ENCODE measurements at places on chromosomes 5 and 9.
A peak's percentile ranks its signal among the peaks of the same experiment; 100 is the strongest.

- DNase-seq, result peak; percentile 11
These were observed 379.1 kb downstream of the DMRT2 start for GRCh38 chr9:1429297-1429696.

DNA sequence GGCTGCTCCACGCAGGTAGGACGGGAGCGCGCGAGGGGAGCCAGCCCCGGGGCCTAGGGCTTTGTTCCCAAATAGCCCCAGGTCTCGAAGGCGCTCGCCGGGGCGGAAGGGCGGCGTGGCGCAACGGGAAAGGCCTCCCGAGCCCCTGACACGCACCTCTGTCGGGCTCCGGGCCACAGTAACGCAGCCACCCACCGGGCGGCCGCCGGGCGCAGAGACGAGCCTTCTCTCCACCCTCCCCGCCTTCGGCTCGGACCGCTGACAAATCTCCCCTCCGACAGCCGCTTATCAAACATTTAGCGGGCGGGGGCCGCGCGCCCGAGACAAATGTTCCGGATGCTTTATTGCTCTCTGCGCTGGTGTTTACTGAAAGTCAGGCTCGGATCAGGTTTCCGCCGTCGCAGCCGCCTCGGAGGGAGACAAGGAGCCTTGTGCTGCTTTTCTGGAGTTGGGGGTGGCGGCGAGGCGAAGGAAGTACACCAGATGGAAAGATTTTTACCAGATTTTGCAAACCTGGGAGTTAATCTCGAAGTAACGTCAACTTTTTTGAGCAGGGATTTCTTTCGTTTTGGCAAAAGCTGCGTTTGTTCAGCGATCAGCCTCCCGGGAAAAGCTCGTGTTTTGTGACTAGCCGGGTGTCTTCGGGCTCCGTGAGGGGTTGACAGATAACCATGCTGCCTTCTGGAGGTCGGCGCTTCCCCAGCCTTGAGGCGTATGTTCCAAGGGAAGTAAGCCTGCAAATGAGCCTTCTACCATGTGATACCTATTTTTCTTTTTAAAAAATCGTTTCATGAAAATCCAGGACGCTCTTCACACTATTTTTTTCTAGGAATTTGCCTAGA is 950 bp downstream of the RGMB start:
- DNase-seq, result peak; percentile 65

GRCh38 chr9:112884721-112885120 is 6.0 kb downstream of the SLC46A2 start:
- no peak for DNase-seq

GRCh38 chr5:1007681-1008450 is 736 bp upstream of the NKD2 start:
- DNase-seq, result no peak

- peak; percentile 27 for DNase-seq
These were observed 861 bp downstream of the NTRK2 start for GRCh38 chr9:84670138-84671041.

- DNase-seq, result peak; percentile 32
These were observed 26.4 kb downstream of the ERAP1 start for GRCh38 chr5:96781031-96781971.

- DNase-seq, result peak; percentile 96
These were observed 117.2 kb upstream of the TBCA start for GRCh38 chr5:77893225-77893860.

DNA sequence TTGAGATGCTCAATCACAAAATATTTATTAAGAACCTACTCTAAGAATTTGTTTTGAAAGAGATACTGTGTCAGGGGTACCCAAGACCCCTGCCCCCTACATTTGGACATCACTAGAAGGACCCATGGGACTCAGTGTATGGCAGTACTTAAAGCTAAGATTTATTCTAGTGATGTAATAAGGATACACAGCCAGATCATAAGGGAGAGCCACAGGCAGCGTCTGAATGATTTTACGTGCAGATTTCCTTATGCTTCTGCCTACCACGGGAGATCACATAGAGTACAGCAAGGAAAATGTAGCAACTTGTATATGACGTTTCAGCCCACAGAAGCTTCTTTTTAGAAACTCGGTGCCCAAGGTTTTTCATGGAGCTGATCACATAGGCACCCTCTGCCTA is 172.9 kb downstream of the DEPDC1B start:
- no peak for DNase-seq

DNA sequence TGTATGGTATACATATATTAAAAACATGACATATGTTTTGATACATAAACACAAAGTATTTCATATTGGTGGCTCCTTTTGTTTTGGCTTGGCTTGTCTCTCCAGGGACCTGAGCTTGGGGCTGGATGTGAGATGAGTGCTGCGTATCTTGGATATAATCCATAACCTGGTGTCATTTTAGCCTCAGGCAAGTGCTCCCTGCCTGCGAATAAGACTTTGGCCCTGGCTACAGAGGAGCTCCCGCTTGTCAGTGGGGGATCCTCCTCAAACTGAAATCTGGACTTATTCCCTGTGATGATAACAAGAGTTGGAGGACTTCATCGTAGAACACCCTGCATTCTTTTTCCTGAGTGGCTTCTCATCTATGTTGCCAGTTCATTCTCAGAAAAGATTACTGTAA is 341.7 kb upstream of the CLINT1 start:
- no peak for DNase-seq

DNA sequence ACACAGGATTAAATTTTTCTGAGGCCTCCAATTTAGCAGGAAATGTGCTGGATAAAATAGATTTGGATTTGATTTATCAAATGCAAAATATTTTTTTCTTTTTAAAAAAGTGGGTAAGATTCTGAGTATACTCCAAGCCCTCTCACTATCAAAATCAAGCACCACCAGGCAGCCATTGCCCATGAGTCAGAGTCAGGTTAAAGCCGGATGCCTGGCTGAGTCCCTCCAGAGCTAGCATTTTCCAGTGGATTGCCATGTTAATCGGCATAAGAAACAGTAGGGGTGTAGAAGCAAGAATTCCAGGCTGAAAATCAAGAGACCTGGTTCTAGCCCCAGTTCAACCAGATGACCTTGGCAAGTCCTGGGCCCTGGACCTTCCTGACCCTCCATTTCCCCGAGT is 85.3 kb downstream of the FAM114A2 start:
- no peak for DNase-seq

DNA sequence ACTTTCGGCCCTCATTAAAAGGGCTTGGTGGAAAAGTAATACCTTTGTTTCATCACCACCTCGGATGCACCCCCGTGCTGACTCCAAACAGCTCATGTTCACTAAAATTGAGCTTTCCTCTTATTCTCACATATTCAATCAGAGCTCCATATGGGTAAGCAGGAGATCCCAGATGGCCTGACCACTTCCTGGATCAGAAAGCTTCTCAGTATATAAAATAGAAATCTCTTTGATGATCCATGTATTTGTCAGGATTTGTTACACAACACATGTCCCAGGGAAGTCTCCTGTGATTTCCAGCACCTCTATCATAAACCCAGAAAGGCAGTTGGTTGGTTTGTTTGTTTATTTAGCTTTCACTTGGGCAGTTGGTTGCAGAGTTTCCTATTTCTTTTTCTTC is 402.0 kb downstream of the MLLT3 start:
- DNase-seq, result peak; percentile 78
